ENCODE measurements at places on chromosomes 1 and 21.

DNA sequence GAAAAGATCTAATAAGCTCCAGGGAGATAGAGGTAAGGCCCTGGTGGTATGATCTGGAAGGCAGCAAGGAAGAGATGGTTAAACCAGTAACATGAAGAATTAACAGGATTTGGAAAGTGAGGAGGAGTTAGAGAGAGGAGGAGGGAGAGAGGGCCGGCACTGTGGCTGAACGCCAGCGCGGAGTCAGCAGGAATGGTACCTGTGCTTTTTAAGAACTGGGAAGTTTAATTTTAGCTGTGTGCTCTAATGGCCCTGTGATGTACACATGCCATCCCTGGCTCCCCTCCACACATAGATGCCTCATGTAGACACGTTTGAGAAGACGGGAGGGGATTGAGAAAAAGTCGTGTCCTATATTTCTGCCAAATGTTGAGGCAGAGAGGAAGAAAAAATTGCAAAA, 13.8 kb upstream of the AVPR1B start:
- no peak for DNase-seq

GRCh38 chr1:246724731-246725095, 504 bp downstream of the SCCPDH start:
- no peak for DNase-seq

GRCh38 chr1:246564839-246565750, 966 bp downstream of the TFB2M start:
- DNase-seq: no peak

GRCh38 chr1:118366286-118366685, 181.3 kb upstream of the SPAG17 start:
- DNase-seq: no peak

DNA sequence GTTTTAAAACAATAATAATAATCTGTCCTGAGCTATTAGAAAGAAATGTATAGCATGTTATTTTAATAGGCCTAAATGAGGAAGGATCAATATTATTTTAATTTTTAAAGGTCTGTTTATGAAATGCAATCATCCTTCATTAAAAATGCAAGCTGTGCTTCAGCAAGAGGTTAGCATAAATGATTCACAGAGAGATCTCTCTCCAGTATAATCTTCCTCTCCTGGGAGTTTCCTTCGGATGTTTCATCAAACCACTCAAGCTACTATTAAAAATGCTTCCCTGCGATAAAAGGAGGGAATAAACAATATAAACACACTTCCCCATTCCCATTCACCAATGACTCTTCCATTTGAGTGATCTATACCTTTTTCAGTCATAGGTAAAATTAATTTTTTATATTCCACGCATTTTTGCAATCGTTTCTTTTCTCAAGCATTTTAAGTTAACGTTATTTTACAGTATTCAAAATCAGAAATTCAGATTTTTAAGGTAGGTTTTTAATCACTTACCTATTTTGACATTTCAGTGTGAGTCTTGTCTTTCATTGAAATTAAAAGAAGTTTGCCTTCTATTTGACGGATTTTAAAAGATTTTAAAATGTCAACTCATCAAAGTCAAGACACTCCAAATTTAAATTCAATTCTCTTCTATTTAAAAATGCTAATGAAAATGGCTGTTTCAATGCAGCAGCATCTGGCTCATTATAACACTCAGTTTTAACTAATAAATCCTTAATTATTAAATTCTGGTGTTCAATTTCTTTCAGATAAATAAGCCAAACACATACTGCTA, 64.3 kb downstream of the RERE start:
- DNase-seq: no peak

DNA sequence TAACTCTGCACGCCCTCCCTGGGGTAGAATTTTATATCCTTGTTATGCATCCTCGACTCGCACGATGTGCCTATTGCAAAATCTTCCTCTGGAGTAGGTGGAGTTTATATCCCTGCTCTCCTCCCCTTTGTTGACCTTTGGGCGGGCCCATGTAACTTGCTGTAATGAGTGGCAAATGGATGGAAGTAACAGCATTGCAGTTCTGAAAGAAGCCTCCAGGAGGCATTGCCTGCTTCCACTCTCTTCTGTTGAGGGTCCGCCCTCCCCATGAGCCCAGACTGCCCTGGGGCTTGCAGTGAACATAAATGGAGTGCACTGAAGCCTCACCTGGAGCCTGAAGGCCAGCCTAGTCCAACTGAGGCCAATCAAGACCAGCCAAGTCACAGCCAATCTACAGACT, 62.2 kb upstream of the GRIK3 start:
- no peak for DNase-seq

DNA sequence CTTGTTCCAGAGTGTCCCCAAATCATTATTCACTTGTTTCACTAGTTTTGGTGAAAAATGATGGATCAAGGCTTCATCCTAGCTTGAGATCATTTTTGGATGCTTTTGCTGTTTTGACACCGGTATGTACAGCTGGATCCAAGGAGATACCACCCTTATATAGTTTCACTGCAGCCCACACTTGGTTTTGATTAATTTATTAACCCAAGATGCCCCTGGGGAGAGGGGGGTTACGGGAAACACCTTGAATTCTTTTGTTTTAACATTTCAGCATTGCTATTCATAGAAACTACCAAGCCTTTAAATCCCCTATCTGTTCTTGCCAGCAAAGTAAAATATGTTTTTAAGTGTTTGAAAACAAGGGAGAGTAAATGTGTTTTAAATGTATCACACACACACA, 457.7 kb upstream of the RUNX1 start:
- no peak for DNase-seq
